ENCODE measurements at places on chromosomes 3 and 15.

GRCh38 chr15:88431441-88431840 lies 35.7 kb downstream of the MRPL46 start:
- DNase-seq: no peak

GRCh38 chr15:51883271-51883837 lies 53.9 kb downstream of the TMOD3 start:
- peak; percentile 66 for DNase-seq

GRCh38 chr3:139533781-139534454 lies 5.6 kb downstream of the RBP1 start:
- peak; percentile 87 for DNase-seq

GRCh38 chr15:65286069-65286703 lies 497 bp downstream of the PARP16 start:
- no peak for DNase-seq

Measured in umbilical cord (tissue), 2 donors.